ENCODE measurements at places on chromosomes 1 and 21.

GRCh38 chr21:43287795-43288755 is 119.3 kb downstream of the CRYAA start:
- DNase-seq, result no peak

DNA sequence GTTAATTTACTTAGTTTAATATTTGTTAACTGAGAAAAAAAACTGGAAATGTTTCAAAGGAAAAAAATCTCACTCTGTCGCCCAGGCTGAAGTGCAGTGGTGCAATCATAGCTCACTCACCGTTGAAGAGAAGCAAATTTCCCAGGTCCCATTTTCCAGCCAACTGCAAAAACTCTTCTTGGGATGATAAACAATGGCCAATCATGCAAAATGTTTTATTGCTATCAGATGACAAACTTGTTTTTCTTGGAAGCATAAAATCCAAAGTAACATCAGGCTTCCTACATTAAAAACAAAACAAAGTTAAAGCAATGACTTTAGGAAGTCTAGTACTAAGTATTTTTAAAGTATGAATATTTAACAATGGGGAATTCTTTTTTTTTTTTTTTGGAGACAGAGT is 84.9 kb downstream of the LYST start:
- DNase-seq, result no peak

DNA sequence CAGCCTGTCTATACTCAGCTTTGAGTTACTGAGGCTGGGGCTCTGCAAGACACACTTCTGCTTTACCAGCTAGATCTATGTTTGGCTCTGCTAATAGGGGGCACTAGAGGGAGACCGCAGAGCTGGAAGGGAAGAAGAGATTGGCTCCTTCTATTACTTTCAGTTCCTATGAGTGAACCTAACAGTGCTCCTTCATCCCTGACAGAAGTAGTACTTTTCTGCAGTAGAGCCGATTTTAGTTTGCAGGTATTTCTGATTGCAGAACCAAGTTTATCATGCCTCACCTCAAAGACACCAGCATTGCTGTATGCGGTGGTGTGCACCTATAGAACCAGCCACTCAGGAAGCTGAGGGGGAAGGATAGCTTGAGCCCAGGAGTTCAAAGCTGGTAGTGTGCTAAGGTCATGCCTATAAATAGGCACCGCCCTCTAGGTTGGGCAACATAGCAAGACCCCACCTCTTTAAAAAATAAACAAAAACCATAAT is 5.7 kb upstream of the ZDHHC18 start:
- DNase-seq, result no peak

GRCh38 chr1:112418099-112418892 is 22.3 kb downstream of the CTTNBP2NL start:
- no peak for DNase-seq
